ENCODE measurements at places on chromosomes 2 and 18.

DNA sequence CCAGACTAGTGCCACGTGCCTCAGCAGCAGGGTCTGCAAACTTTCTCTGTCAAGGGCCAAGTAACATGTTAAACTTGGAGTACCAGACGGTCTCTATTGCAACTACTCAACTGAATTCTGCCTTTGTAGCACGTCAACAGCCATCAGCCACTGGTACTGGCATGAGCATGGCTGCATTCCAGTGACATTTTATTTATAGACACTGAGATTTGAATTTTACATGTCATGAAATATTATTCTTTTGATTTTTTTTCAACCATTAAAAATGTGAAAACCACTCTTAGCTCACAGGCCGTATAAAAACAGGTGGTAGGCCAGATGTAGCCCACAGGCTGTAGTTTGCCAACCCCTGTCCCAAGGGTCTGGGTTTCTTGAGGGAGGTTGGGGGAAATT, 199.7 kb downstream of the TPGS2 start:
- no peak for DNase-seq

- no peak for DNase-seq
Observed at GRCh38 chr2:74488643-74489481, 6.0 kb downstream of the TTC31 start.

DNA sequence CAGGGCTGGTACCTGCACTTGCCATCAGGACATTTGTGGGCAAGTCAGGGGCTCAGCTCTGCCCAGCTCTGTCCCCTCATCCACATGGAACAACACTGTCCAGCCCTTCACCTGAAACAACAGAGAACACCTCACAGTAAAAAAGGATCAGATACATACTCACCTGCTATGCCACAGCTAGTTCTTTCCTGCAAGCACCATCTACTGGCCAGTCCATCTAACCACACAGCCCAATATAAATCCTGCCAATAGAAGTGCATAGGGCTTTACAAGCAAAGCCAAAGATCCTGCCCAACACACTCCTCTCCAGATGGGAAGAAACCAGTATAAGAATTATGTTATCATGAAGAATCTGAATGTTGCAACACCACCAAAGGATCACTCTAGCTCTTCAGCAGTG, 52.2 kb upstream of the GALNT13 start:
- DNase-seq, result no peak

- DNase-seq, result no peak
Observed at GRCh38 chr2:240023792-240024191, 1.4 kb downstream of the NDUFA10 start.

DNA sequence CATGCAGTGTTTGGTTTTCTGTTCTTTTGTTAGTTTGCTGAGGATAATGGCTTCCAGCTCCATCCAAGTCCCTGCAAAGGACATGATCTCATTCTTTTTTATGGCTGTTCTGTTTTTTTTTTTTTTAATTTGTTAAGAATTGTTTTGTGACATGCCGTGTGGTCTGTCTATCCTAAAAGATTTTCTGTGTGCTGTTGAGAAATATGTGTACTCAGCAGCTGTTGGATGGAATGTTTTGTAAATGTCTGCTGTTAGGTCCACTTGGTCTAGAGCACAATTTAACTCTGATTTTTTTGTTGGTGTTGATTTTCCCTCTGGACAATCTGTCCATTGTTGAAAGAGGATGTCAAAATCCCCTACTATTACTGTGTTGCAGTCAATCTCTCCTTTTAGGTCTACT, 80.4 kb upstream of the WDR75 start:
- DNase-seq, result no peak

DNA sequence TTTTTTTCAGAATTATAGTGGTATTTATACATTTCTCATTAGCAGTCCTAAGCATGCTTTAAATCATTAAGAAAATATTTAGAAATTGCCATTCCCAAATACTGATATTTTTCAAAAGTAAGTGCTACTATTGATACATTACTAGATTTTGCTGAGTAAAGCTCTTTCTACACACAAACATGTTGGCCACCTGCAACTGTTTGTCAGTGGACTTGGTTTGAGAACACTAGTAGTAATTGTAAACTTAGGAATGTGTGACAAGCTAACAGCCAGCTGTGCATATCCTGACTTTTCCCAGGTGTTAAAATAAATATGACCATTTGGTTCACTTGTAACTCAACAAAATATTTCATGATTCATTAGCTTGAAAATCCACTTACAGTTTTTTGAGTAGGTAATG, 103.1 kb downstream of the MSTN start:
- no peak for DNase-seq

GRCh38 chr2:218386505-218387368, 4.7 kb downstream of the SLC11A1 start:
- DNase-seq, result no peak

GRCh38 chr2:119264781-119265692, 41.4 kb downstream of the STEAP3 start:
- peak; percentile 24 for DNase-seq

DNA sequence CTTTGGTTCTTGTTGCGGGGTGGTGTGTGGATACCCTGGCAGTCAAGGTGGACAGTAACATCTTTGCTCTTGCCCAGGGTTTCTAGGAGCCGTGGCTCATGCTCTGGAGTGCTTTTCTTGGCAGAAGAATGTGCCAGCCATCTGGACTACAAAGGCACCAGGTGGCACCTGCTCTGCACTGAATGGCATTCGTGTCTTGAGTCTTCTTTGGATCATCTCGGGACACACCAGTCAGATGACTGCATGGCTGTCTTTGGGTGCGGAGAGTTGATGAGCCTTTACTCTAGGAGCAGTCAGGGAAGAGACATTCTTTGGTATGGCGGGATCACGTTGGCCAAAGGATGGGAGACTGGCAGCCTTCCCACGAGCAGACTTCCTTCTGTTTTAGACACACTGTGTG, 104.1 kb upstream of the SEC11C start:
- no peak for DNase-seq

GRCh38 chr2:202237787-202238233, 587 bp downstream of the SUMO1 start:
- peak; percentile 33 for DNase-seq

DNA sequence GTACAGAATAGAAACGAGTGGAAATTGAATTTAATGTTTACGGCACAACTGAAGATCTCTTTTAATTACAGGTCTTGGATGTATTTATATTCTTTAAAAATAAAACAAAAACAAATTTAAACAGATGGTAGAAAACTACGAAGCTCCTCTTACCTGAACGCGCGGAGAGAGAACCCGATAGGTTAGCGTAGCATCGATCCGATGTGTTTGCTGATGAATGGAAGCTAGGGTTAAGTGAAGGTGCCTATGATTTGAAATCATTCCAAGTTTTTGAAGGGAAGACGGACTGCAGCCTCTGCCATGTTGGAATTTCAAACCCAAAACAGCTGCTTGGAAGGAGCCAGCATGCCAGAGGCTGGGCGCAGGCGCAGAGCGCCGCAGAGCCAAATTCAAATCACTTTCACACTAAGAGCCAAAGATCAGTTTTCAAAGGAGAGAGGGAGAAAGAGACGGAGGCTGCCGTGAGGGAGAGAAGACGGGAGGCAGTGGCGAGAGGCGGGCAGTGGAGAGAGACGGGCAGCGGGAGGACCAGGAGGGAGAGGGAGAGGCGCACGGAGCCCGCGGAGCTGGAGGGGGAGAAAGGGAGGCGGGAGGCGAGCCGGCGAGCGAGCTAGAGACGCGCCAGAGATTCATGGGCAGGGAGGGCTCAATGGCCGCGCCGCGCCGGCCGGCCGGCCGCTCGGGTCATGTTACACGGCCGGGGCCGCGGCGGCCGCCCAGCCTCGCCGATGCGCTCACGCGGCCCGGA, at the start of gene FIGN:
TSS of gene FIGN (minus strand) at position 324 of the 748 bp plus-strand sequence. CDS start 1,081 bp downstream, outside the sequence.
- no peak for DNase-seq
